Renal cortex interstitium (tissue), 15 donors: ENCODE measurements at places on chromosomes 4 and X. TPM values are rescaled to one million over a fixed set of nuclear protein-coding genes. Genes with fewer than 3 reads are reported as not detected.

DNA sequence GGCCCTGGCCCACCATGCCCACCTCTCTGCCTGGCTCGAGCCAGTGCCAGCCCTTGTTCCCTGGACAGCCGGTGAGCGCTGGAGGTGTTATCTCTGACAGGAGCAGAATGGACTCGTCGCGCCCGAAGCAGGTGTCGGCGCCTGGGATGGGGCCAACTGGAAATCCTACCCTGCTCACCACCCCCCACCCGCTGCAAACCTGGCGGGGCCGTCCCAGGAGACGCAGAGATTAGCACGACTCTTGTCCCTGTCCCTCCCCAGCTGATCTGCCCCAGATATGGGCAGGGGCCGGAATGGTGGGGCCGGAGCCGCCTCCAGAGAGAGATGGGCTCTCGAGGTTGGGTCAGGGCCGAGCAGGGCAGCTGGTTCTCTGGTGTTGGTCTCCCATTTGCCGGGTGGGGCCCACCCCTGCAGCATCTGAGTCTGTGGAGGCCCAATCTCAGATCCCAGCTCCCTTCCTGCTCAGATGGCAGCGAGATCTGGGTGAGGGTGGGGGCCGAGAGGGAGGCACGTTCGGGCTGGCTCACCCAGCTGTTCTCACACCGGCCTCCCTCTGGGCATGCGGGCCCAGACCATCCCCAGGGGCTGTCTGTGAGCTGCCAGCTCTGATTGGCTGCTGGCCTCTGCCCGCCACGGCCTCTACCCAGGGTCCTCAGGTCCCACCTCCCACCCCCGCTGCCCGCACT, 20.1 kb upstream of the FGFR3 start:
- DNase-seq: no peak

- DNase-seq: no peak
Observed at GRCh38 chr4:41296995-41297394, 40.3 kb downstream of the UCHL1 start.

DNA sequence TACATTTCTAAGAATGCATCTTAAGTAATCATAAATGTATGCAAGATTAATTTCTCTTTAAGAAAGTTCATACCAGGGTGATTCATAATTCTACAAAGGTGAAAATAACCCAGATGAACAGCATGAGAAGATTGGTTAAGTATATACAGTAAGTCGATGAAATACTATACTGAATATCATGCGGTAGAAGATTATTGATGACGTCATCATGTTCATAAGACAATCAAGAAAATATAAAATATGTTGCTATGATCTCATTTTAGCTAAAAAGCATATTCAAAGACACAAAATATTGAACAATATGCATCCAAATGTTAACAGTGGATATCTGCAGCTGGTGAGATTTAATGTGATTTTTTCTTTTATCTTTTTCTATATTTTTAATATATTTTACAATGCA, 312.0 kb upstream of the FGF13 start:
- no peak for DNase-seq

The PDE5A gene
- polyA plus RNA-seq: 60.0 TPM

DNA sequence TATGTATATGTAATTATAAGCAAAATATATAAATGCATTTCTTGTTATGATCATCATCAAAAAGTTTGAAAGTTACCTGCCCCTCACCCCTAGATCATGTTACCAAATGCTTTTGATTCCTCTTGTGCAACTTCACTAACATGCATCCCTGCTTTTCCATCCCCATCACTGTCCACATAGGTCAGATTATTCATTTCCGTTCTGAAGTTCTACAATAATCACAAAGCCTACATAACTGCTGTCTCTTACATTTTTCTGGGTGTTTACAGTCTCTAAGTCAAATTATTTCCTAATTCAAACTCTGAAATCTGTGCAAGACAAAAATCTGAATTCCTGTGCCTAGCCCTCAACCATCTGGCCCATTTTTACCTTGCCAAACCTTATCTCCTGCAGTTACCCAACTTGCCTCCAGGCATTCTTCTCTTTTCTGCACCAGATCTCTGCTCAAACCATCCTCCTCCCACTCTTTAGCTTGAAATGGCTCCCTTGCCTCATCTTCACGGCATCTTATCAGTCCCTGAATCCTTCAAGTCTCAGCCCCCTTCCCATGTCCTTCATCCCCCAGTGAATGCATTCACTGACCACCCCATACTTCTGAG, 42.4 kb upstream of the SLC39A8 start:
- DNase-seq: no peak

GRCh38 chr4:754221-755120, 48.8 kb downstream of the PCGF3 start:
- DNase-seq: no peak

DNA sequence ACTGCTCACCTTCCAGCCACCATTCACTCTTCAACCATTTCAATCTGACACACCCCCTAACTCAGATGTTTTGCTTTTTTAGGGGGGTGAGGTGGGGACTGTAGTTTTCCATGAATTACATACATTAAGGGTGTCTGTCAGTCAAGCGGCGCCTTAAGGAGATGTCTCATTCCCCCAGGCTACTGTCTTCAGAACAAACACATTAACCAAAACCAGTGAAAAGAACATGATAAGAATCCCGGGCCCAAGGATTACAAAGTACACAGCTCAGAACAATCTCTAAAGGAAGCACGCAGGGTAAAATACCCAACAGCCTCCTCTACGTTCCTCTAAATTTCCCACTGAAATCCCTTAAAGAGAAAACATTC, 62.5 kb upstream of the IRF2 start:
- no peak for DNase-seq

DNA sequence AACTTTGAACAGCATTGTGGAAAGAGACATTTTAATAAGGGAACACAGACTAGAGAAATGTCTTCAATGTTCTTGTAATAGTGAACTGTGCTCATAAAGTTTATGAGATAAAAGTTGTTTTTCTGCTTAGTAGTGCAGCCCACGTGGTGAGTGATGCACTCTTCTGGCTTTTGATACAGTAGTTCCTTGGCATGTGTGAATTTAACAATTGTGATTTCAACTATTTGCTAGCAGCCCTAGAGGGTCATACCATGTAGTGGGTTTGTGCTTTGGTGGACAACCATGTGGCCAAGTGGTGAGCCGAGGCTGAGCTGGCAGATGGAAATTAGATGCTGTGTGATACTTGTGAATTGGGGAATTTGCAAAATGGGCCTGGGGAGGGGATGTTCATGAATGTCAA, 116.2 kb upstream of the SLC4A4 start:
- no peak for DNase-seq

DNA sequence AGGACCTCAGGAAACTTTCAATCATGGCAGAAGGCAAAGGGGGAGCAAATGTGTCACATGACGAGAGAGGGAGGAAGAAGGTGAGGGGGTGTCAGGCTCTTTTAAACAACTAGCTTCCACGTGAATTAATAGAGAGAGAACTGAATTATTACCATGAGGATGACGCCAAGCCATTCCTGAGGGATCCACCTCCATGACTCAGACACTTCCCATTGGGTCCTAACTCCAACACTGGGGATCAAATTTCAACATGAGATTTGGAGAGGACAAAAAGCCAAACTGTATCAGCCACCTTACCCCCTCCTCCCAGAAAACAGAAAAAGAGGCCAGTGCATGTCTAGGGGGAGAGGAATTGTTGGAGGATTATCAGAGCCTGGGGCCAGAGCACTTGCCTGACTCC, 40.4 kb upstream of the LAS1L start:
- no peak for DNase-seq

DNA sequence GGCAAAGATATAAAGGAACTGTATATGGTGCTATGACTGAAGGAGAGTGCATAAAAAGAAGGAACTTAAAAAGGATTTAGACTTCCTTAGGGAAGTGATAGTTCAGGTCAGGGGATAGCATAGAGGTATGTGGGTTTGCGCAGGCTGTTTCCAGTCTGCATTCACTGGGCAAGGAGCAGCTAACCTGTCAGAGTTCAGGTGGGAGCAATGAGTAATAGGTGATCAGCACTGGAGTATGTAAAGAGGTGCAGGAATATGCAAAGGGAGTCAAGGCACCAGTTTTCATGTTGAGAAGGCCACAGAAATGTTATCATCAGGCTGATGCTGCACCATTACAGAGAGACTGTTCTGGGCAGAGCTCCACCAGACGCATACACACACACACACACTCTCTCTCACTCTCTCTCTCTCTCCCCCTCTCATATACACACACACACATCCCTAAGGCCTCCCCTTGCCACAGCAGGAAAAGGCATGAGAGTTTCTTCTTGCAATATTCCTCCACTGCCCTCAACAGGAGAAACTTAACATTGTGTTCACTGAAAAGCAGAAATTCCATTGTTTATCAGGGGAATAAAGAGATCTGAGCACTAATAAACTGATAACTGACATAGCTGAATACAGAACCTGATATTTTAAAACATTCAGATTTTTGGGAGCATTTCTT, 256.4 kb upstream of the GRID2 start:
- DNase-seq: no peak

The TMSB15C gene
- 10.3 TPM for polyA plus RNA-seq

The NIPAL1 gene
- 8.6 TPM for polyA plus RNA-seq

The C1QTNF7 gene
- polyA plus RNA-seq: 25.8 TPM

DNA sequence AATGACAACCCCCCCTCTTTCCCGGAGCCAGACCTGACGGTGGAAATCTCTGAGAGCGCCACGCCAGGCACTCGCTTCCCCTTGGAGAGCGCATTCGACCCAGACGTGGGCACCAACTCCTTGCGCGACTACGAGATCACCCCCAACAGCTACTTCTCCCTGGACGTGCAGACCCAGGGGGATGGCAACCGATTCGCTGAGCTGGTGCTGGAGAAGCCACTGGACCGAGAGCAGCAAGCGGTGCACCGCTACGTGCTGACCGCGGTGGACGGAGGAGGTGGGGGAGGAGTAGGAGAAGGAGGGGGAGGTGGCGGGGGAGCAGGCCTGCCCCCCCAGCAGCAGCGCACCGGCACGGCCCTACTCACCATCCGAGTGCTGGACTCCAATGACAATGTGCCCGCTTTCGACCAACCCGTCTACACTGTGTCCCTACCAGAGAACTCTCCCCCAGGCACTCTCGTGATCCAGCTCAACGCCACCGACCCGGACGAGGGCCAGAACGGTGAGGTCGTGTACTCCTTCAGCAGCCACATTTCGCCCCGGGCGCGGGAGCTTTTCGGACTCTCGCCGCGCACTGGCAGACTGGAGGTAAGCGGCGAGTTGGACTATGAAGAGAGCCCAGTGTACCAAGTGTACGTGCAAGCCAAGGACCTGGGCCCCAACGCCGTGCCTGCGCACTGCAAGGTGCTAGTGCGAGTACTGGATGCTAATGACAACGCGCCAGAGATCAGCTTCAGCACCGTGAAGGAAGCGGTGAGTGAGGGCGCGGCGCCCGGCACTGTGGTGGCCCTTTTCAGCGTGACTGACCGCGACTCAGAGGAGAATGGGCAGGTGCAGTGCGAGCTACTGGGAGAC, 1.6 kb downstream of the PCDH10 start:
- no peak for DNase-seq

The SCML2 gene
- polyA plus RNA-seq: 9.7 TPM

The GLRB gene
- 13.4 TPM for polyA plus RNA-seq

The ATP6AP2 gene
- polyA plus RNA-seq: 196 TPM

DNA sequence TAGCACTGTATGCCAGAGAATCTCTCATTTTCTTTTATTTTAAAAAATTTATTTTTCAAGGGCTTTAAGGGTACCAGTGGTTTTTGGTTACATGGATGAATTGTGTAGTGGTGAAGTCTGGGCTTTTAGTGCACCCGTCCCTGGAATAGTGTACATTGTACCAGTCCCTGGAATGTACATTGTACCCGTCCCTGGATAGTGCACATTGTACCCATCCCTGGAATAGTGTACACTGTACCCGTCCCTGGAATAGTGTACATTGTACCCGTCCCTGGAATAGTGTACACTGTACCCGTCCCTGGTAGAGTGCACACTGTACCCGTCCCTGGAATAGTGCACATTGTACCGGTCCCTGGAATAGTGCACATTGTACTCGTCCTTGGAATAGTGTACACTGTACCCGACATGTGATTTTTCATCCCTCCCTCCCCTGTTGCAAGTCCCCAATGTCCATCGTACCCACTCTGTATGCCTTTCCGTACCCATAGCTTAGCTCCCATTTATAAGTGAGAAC, 56.1 kb upstream of the HELT start:
- no peak for DNase-seq

- DNase-seq: no peak
Observed at GRCh38 chrX:124504111-124504983, 158.0 kb downstream of the SH2D1A start.

The HADH gene
- polyA plus RNA-seq: 97.1 TPM

DNA sequence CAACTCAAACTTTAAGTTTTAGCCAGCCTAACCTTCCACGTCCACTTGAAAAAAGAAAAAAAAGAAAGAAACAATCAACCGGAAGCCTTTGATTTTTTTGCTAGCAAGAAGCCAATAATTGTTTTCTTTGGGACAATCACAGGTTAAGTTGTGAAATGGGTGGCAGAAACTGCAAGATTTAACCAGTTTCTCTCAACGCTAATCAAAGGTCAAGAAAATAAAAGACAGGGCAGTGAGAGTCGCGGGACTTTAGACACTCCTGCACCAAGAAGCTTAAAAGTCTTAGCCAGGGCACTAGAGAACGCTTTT, 1.0 kb downstream of the ACSL1 start:
- DNase-seq: no peak

The SATL1 gene
- polyA plus RNA-seq: 0.56 TPM

DNA sequence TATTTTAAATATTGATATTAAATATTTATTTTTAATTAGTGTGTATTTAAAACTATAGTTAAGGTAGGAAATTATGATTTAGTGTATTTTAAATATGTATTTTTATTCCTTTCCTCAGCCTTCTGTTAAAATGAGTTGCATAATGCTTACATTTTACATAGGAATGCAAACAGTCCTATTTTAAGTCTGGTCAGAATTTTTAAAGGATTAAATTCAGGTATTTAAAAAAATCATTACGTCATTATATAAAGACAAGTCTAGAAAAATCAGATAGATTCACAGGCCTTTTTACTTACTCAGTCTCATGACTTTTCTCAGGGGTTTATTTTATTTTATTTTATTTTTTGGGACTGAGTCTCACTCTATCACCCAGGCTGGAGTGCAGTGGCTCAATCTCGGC, 50.4 kb upstream of the RPA4 start:
- no peak for DNase-seq
